Brain pericyte (primary cell): ENCODE measurements at places on chromosomes 3 and 15.

GRCh38 chr3:148280623-148281242 is 417.0 kb upstream of the AGTR1 start:
- no peak for DNase-seq

GRCh38 chr15:79595306-79595705 is 163.2 kb downstream of the MINAR1 start:
- no peak for DNase-seq

GRCh38 chr15:95134431-95135110 is 903.2 kb downstream of the MCTP2 start:
- no peak for DNase-seq

- no peak for DNase-seq
Observed at GRCh38 chr3:147328711-147329110, 77.6 kb downstream of the ZIC4 start.

- no peak for DNase-seq
Observed at GRCh38 chr15:31461911-31462480, 135.4 kb downstream of the KLF13 start.
